Left ventricle myocardium superior (tissue), 1 donor: ENCODE measurements at places on chromosomes 16 and 17. TPM values are rescaled to one million over a fixed set of nuclear protein-coding genes. Genes with fewer than 3 reads are reported as not detected.

DNA sequence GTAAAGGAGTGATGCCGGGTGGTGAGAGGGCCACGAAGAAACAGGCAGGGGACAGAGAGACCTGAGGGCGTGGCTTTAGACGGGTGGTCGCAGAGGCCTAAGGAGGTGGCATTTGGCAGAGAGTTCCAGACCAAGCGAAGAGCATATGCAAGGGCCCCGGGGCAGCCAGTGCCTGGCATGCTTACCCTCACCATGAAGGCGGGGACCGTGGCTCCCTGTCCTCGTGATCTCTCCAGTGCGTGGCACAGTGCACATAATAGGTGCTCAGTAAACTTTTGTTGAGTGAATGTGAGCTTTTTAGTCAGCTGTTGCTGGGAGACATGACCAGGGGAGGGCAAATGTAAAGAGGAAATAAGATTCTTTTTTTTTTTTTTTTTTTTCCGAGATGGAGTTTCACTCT is 245.6 kb upstream of the GSE1 start:
- no peak for DNase-seq

The HOXB1 gene
- not detected for total RNA-seq

GRCh38 chr17:34000639-34001038 is 254.4 kb upstream of the CCL2 start:
- no peak for DNase-seq

DNA sequence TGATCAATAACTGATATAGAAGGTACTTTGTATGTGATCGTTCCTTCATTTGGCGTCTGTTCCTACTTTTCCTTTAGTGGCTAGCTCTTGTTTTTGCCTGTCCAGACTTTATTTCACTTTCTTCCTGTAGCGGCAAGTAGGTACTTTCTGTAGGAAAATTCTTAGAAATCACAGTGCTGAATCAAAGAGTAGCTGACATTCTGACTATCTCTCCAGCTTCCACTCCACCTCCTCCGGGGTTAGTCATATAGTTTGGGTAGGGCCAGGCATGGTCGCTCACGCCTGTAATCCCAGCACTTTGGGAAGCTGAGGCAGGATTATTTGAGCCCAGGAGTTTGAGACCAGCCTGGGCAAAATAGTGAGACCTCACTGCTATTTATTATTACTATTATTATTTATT is 29.9 kb upstream of the PAFAH1B1 start:
- DNase-seq, result no peak

DNA sequence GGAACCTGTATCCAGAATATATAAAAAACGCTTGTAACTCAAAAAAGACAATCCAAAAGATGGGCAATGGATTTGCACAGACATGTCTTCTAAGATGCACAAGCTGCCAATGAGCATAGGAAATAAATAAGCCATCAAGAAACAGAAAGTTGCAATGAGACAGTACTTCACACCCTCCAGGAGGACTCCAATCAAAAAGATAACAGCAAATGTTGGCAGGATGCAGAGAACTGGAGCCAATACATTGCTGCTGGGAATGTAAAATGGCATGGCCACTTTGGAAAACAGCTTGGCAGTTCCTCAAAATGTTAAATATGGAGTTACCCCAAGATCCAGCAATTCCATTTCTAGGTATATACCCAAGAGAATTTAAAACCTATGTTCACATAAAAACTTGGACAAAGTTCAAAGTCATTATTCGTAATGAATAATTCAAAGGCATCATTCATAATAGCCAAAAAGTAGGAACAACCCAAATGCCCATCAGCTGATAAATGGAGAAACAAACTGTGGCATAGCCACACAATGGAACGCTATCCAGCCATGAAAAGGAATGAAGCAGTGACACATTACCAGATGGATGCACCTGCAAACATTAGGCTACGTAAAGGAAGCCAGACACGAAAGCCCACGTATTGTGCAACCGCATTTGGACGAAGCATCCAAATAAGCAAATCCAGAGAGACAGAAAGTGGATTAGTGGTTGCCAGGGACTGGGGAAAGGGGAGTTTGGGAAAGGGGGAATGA is 25.6 kb downstream of the GGA2 start:
- DNase-seq, result no peak

DNA sequence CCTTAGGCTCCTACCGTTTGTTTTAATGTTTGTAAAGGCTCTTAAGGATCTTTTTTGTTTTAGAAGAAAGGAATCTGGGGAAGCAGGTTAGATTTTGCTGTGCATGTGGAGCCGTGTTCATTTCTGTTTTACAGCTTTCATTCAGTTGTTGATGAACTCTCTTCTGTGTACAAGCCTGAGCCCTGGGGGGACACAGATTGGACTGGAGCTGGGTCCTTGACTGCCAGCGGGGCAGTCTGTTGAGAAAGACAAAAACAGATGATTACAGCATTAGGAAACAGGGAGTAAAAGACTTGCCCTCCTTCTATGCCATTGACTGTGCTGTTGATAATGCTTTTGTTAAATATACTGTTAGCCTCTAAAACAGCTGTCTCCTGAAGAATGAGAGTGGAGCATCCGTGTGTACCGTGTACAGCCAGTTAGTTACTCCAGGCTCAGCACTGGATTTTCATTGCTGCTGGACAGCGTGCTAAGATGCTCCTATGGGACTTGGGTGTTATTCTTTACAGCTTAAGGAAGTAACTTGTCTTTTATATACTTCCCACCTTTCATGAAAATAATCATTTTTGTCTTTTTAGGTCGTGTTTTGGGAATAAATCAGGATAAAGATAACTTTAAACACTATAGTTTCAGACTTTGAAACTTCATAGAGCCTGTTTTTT is 3.2 kb downstream of the MAP1LC3B start:
- DNase-seq, result no peak
